ENCODE measurements at places on chromosomes 1 and 21.
A peak's percentile ranks its signal among the peaks of the same experiment; 100 is the strongest.

GRCh38 chr1:67636146-67636545 lies 48.9 kb upstream of the GADD45A start:
- no peak for DNase-seq

GRCh38 chr1:49765034-49765433 lies 258.7 kb downstream of the AGBL4 start:
- DNase-seq: no peak

- DNase-seq: no peak
Measured at GRCh38 chr1:117388328-117388727, 21.1 kb downstream of the MAN1A2 start.

GRCh38 chr1:36664571-36665287 lies 182.0 kb upstream of the CSF3R start:
- no peak for DNase-seq

DNA sequence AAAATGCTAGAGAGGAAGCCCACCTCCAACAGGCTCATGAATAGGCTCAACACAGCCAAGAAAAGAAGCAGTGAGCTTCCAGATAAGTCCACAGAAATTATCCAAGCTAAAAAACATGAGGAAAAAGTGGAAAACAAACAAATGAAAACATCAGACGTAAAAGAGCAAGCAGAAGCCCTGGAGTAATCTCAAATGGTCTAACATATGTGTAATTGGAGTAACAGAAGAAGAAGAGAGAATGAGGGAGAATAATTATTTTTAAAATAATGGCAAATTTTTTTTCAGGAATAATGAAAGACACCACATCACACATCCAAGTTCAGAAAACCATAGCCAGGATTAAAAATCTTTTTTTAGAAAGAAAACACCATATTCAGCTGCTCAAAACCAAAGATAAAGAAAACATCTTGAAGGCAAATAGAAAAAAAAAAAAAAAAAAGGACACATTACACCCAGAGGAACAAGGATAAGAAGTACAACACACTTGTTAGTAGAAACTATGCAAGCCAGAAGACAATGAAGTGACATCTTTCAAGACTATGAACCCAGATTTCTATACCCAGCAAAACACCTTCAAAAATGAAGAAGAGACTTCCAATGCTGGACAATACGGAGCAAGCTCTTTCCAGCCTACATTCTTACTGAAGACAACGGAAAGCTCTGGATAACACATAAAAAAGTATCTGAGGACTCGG lies 10.6 kb upstream of the SUMO3 start:
- no peak for DNase-seq

DNA sequence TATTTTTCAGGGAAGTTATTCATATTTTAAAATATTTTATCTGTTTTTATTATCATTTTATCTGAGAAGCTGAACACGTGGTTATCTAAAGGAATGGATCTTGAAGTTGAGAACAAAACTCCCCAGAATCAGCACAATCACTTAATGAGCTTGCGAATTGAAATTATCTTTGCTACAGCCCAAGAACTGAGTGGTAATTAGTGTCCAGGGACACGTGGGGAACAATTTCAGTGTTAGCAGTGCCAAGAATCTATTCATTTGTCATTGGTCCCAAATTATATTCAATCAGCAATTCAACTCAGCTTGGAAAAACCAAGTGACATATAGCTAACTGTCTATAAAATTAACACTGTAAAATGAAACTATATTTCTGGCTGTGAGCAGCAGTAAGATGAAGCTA lies 197.6 kb upstream of the UBE2U start:
- no peak for DNase-seq

DNA sequence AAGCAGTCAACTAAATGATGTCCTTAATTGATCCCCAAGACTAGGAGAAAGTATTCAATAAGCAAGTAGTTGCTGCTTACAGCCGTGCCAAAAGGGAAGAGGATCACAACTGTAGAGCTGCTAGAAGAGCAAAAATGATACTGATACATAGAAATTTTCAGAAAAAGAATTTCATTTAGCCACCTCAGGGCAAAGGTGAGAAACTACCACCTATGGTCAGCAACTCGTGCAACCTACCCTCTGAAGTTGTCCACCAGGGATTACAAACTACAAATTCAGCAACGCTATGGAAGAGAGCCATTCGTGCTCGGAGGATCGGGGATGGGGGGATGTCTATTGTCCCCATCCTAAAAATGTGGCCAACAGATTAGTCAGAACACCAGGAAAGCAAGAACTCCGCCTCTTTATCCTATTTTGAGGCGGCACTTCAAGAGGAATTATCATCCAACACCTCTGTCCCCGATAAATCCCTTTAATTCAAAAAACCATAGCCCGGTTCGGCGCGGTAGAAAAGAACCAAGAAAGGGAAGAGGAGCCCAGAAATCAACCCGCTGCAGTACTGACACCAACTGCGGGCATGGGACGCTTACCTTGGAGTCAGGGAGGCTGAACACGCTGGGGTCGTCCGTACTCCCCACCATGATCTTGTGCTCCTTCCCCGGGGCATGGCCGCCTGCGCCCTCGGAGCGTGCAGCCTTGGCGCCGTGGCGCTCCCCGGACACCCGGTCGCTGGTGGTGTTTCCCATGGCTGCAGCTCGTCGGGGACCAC lies 687 bp downstream of the PRKAB2 start:
- DNase-seq: no peak

- DNase-seq: no peak
Measured at GRCh38 chr1:230728710-230729392, 14.9 kb upstream of the AGT start.

- DNase-seq: no peak
Measured at GRCh38 chr1:63935553-63935952, 161.7 kb downstream of the ROR1 start.

- no peak for DNase-seq
Measured at GRCh38 chr1:156102633-156103511, 11.6 kb upstream of the LMNA start.

- DNase-seq: peak; percentile 57
Measured at GRCh38 chr1:114756949-114757454, 782 bp downstream of the CSDE1 start.

GRCh38 chr1:183554577-183554976 lies 35.7 kb downstream of the NCF2 start:
- DNase-seq: no peak

GRCh38 chr1:225412803-225413351 lies 15.0 kb downstream of the LBR start:
- no peak for DNase-seq

- no peak for DNase-seq
Measured at GRCh38 chr1:64896551-64896950, 69.8 kb downstream of the JAK1 start.

- DNase-seq: no peak
Measured at GRCh38 chr21:32377991-32378390, 14.8 kb downstream of the URB1 start.

GRCh38 chr1:12040457-12041051 lies 21.3 kb downstream of the MIIP start:
- no peak for DNase-seq

DNA sequence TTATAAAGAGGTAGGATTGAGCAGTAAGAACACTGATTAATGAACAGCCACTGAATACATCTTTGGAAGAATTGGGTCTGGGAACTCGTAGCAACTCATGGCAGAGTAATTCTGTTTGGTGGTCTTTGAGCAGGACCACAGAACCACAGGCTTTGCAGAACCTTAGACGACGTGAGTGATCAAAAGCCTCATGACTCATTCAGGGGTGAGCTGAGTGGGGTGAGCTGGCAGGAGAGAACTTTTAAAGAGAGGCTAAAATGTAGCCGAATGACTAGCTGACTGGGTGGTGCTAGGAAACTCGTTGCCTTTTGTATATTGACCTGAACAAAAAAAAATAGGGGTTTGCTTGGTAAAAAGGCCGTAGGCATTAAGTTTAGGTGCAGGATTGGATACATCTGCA lies 313.8 kb downstream of the TGFB2 start:
- DNase-seq: no peak

- no peak for DNase-seq
Measured at GRCh38 chr1:115179397-115180079, 90.2 kb upstream of the TSPAN2 start.

DNA sequence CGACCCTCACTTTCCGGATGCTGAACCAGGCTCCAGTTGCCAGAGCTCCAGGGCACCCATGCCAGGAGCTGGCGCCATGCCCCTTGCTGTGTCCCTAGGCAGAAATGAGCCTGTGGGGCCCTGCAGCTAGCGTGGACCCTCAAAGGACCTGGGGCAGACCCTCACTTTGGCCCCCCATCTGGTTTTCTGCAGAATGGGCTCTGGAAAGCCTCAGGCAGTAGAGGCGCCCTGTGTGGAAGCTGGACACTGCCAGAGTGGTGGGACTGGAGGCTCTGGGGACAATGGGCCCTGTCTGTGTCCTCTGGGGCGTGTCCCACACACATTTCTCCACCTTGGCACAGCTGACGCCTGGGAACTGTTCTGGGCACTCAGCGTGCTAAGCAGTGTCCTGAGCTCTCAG lies 6.3 kb upstream of the AURKAIP1 start:
- DNase-seq: no peak

DNA sequence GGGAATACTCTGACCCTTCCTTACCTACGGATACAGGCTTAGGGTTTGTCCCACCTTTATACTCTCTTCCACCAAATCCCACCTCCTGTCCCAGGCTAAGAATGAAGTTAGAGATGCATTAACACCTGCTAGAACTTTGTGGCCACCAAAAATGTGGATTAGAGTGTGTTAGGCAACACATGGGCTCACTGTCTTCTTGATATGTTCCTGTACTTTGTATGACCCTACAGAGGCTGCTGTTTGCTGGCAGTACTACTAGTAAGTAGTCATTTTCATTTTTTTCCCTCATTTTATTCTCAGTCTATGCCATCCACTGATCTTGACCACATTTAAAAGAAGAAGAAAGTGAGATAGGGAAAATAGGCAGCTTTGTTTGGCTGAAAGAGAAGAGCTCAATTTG lies 21.0 kb upstream of the TMEM39B start:
- DNase-seq: no peak

DNA sequence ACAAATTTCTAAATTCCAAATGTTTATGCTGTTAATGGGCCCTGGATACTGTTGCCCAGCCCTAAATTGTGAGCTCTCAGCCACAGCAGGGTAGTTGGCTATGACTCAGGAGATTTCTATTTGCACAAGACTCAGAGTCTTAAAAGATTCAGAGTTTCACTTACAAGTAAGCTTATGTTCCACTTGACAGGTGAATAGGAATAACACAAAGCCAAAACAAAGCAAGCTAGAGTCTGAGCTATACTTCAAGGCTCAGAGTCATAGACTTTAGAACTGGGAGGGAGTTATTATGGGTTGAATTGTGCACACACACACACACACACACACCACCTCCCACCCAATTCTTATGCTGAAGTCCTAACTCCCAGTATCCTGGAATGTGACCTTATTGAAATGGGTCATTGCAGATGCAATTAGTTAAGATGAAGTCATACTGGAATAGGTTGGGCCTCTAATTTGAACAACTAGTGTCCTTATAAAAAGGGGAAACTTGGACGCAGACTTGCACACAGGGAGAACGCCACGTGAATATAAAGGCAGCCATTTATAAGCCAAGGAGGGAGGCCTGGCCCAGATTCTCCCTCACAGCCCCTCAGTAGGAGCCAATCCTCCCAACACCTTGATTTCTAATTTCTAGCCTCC lies 30.2 kb downstream of the PRDX6 start:
- DNase-seq: no peak

DNA sequence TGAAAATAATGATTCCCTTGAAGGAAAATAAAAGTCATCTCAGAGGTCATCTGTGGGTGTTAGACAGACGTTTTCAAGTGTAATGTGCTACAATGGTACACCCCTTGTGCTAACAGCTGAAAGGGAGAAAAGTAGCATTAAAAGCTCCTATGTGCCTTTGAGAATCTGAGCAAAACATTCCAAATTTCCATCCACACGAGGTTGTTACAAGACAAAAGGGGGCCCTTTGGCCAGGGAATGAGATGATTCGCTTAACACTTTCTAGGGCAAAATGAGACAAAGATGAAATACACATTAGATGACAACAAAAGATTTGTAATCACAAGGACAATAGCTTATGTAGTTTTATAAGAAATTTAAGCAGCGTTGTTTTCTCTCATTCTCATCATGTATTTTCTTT lies 303.6 kb downstream of the LMX1A start:
- no peak for DNase-seq

- no peak for DNase-seq
Measured at GRCh38 chr21:18705971-18706370, 302.4 kb upstream of the TMPRSS15 start.

- no peak for DNase-seq
Measured at GRCh38 chr1:5484451-5485165, 507.6 kb downstream of the NPHP4 start.

GRCh38 chr1:230851291-230851691 lies 17.0 kb downstream of the C1orf198 start:
- DNase-seq: no peak
